Esophagus squamous epithelium (tissue), 5 donors: ENCODE measurements at places on chromosomes 2 and 18. TPM values are rescaled to one million over a fixed set of nuclear protein-coding genes. Genes with fewer than 3 reads are reported as not detected.

GRCh38 chr2:240532031-240532775 is 25.6 kb downstream of the ANKMY1 start:
- H3K4me3 ChIP-seq = no peak overlapping the region
- no peak overlapping the region for H3K27ac ChIP-seq
- H3K36me3 ChIP-seq = peaks cover 85% of the 10 kb centered on the region
- no peak for DNase-seq

- H3K4me1 ChIP-seq = peaks cover 44% of the 10 kb centered on the region
- no peak for DNase-seq
- peaks cover 59% of the 10 kb centered on the region for H3K27me3 ChIP-seq
Observed at GRCh38 chr2:120864981-120865380, 129.3 kb downstream of the GLI2 start.

DNA sequence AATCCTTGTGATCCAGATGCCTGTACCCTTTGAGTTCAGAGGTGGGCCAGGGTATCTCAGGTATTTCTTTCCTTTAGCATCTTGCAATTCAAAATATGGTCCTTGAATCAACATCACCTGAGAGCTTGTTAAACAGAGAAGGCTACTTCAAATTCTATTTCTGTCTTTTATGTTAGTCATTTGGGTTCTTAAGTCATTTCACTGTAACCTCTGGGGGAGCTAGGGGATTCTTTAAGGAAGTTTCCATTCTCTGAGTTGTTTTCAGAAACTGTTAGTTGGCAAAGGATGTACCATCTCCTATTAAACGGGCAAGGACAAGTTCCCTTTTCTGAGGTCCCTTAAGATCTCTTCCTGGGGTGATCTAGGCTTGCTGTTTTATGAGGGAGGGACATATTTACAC is 16.6 kb downstream of the CFLAR start:
- H3K27me3 ChIP-seq = no peaks in the 10 kb centered on the region
- H3K36me3 ChIP-seq = peaks cover 24% of the 10 kb centered on the region
- no peak overlapping the region for H3K4me3 ChIP-seq

DNA sequence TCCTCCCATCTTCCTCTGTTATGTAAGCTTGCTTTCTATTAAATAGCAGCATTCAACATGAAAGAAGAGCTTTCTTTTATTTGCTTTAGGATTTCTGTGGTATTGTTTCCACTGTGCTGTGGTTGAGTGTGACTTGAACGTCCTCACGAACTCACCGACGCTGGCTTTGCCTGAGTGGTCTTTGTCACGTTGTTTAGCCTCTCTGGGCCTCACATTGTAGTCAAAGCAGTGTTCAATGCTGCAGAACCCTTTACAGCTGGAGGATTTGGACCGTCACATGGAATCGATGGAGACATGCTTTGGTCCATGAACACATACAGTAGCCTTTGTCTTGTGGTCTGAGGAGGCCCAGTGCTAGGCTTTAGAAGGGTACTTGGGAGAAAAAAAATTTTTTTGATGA is 66.3 kb downstream of the TANC1 start:
- H3K36me3 ChIP-seq = no peaks in the 10 kb centered on the region
- no peak for DNase-seq
- H3K4me3 ChIP-seq = no peak overlapping the region
- no peaks in the 10 kb centered on the region for H3K27me3 ChIP-seq
- H3K27ac ChIP-seq = no peak overlapping the region
- peaks cover 31% of the 10 kb centered on the region for H3K4me1 ChIP-seq

DNA sequence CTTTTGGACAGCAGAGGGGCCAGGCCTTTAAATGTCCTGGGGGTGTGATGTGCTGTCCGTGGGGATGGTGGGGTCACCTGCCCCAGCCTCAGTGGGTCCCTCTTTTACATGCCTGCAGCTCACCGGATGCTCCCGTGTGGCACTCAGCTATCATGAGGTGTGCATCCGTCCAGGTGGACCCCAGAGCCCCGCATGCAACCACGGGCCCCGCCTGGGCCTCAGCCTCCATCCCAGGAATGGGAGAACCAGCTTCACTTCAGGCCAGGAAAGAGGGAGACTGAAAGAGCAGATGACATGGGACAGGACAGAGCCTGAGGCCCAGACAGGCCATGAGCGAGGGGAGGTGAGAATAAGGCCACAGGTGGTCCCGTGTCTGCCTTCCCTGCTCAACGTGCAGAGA is 37.5 kb downstream of the RAMP1 start:
- no peak for DNase-seq
- no peak overlapping the region for H3K27ac ChIP-seq
- no peak overlapping the region for H3K4me3 ChIP-seq
- peaks cover 35% of the 10 kb centered on the region for H3K4me1 ChIP-seq
- no peaks in the 10 kb centered on the region for H3K27me3 ChIP-seq

GRCh38 chr2:17719562-17720371 is 33.8 kb downstream of the SMC6 start:
- H3K27ac ChIP-seq = no peak overlapping the region
- H3K36me3 ChIP-seq = peaks cover 100% of the 10 kb centered on the region
- DNase-seq = no peak
- H3K4me1 ChIP-seq = no peaks in the 10 kb centered on the region

GRCh38 chr2:119293254-119293653 is 69.6 kb downstream of the STEAP3 start:
- no peaks in the 10 kb centered on the region for H3K4me1 ChIP-seq
- no peak for DNase-seq
- no peak overlapping the region for H3K4me3 ChIP-seq
- H3K27me3 ChIP-seq = no peaks in the 10 kb centered on the region
- no peak overlapping the region for H3K27ac ChIP-seq

DNA sequence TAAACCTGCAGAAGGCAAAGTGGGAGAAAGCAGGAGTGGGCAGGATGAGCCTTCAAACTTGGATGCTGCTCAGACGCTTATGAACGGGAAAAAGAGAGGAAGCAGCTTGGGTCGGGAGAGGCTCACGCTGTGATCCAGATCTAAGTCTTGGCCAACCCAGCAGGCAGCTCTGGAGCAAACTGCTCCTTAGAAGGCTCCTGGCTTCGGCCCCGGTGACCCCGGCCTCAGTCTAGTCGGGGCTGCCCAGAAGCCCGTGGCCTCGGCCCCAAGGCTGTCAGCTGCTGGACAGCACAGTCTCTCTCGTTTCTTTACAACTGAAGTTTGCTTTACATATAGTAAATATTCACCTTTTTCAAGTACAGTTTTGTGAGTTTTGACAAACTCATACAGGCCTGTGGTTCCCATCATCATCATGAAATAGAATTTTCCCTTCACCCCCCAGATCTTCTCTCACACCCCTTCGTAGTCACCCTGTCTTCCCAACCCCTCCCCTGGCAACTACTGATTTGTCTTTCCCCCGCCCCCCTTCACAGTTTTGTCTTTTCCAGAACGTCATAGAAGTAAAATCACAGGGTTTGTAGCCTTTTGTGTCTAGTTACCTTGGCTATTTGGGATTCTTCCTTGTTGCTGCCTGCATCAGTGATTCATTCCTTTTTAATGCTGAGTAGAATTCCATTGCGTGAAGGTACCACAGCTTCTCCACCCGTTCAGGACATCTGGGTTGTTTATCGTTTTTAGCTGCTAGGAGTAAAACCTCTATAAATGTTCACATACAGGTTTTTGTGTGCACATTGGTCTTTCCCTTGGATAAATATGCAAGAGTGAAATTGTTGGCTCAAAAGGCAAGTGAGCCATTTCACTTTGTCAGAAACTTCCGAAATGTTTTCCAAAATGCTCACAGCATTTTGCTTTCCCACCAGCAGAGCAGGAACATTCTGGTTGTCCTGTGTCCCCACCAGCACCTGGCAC is 35.1 kb downstream of the MYO7B start:
- no peak overlapping the region for H3K27ac ChIP-seq
- H3K4me1 ChIP-seq = peaks cover 12% of the 10 kb centered on the region
- H3K27me3 ChIP-seq = no peaks in the 10 kb centered on the region
- H3K4me3 ChIP-seq = no peak overlapping the region
- H3K36me3 ChIP-seq = no peaks in the 10 kb centered on the region
- DNase-seq = no peak

DNA sequence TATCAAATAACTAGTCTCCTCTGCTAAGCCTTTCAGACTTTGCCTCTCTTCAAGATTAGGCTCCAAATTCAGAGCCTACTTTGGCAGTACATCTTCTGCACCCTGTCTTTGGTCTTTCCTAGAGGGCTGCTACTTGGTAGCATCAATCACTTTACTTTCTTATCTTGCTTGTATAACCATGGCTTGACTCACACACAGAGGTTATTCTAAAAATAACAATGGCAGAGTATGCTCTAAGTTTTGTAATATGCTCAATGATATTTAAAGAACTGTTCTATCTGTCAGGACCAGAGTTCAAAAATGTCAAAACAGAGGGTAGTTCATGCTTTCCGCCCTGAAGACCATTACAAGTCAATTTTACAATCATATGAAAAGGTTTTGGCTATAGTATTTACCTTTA is 27.7 kb downstream of the THOC1 start:
- no peak overlapping the region for H3K4me3 ChIP-seq
- H3K27ac ChIP-seq = no peak overlapping the region

DNA sequence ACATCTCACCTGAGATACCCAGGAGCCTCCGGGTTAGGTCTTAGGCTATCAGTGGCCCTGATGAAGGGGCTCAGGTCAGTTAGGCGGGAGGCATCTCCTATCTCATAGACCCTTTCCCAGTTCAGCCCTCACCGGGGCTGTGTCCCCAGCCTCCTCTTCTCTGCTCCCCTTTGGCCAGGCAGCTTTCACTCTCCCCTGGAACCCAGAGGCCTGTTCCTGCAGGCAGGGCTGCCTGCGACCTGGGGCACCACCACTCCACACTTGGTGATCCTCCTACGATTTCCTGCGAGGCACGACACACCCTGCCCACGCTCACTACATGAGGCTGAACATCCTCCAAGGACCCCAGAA is 51.2 kb downstream of the SFXN5 start:
- H3K4me3 ChIP-seq = no peak overlapping the region
- no peak for DNase-seq
- no peaks in the 10 kb centered on the region for H3K36me3 ChIP-seq
- H3K4me1 ChIP-seq = no peaks in the 10 kb centered on the region

GRCh38 chr18:47490882-47491281 is 239.4 kb upstream of the SKOR2 start:
- H3K4me3 ChIP-seq = no peak overlapping the region
- no peak for DNase-seq
- H3K27ac ChIP-seq = no peak overlapping the region
- no peaks in the 10 kb centered on the region for H3K36me3 ChIP-seq

DNA sequence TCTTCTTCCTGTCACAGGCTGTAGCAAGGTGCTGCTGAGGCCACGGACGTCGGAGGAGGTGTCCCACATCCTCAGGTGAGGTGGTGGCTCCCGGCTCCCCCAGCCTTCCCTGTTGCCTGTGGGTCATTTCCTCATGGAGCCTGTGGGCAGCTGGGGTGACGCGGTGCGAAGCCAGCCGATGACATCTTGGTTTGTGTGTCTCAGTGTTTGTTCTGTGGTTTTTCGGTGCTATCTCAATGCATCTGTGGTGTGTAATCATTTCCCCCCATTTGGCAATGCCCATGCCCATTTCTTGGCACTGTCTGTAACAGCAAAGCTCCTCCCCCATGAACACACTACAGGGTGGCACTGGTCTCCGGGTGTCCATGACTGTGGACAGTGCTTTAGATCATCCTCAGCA is 6.6 kb downstream of the D2HGDH start:
- peaks cover 44% of the 10 kb centered on the region for H3K4me1 ChIP-seq
- no peak overlapping the region for H3K27ac ChIP-seq
- no peak overlapping the region for H3K4me3 ChIP-seq
- H3K36me3 ChIP-seq = peaks cover 16% of the 10 kb centered on the region

DNA sequence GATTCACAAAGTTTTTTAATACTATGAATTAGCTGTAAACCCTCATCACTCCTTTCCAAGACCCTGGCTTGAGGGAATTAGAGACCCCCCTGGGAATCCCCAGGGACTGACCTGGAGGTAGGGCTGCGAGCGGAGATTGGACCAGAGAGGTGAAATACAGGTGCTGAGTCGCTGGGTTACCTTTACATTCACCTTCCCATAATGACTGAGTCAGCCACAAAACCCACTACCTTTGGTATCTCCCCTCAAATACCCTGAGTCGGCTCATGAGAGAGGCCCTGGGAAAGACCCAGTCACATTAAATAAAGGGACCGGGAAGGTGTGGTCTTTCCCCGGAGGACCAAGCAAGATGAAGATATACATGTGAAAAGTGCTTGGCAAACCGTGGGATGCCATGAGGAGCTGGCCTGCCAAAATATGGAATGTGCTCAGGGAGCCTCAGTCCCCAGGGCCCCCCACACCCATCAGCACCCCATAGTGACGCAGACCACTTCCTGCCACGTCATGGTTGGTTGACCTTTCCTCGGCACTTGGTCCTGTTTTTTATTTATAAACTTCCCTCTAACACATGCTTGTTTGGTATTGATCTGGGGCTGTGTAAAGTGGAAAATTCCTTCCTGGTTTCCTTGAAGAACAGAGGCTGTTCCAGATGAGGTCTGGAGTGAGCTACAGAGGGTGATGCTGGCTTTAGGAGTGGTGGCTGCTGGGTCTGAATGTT is 51.4 kb downstream of the IL1RL2 start:
- H3K4me1 ChIP-seq = peaks cover 13% of the 10 kb centered on the region
- H3K27ac ChIP-seq = no peak overlapping the region
- no peak overlapping the region for H3K4me3 ChIP-seq
- no peak for DNase-seq
- H3K36me3 ChIP-seq = no peaks in the 10 kb centered on the region

DNA sequence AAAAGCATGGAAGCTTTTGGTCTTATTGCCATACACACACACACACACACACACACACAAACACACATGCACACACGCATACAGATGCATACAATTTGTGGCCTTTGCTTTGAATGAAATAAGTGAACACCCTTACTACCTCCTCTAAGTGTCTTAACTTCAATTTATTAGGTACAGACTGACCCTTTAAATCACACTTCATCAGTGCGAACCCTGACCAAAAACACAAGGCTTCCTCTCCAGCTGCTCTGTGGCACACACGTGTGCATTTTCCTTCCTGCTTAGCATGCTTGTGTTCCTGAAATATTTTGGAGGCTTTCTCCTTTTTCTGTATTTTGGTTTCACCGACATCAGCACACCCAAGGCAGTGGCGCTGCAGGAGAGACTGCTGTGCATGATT is 96.0 kb downstream of the CNTNAP5 start:
- no peak overlapping the region for H3K27ac ChIP-seq
- H3K4me1 ChIP-seq = no peaks in the 10 kb centered on the region
- no peaks in the 10 kb centered on the region for H3K36me3 ChIP-seq

- no peaks in the 10 kb centered on the region for H3K36me3 ChIP-seq
- DNase-seq = no peak
- H3K4me1 ChIP-seq = peaks cover 8% of the 10 kb centered on the region
- H3K27me3 ChIP-seq = no peaks in the 10 kb centered on the region
- H3K4me3 ChIP-seq = no peak overlapping the region
- no peak overlapping the region for H3K27ac ChIP-seq
Observed at GRCh38 chr2:108364676-108365297, 13.0 kb upstream of the SULT1C4 start.

The SRSF7 gene
- total RNA-seq = 127 TPM

The ACP1 gene
- 93.1 TPM for total RNA-seq

The TXNDC9 gene
- 56.2 TPM for total RNA-seq

The CTLA4 gene
- total RNA-seq = 1.0 TPM
